OCI-LY7 (cell line): ENCODE measurements at places on chromosomes 11 and 22. TPM values are rescaled to one million over a fixed set of nuclear protein-coding genes. Genes with fewer than 3 reads are reported as not detected.
A peak's percentile ranks its signal among the peaks of the same experiment; 100 is the strongest.

GRCh38 chr11:132782102-132782501 is 750.2 kb downstream of the OPCML start:
- DNase-seq = no peak

GRCh38 chr22:46293577-46294260 is 3.0 kb upstream of the GTSE1 start:
- DNase-seq = peak; percentile 76

- no peak for DNase-seq
These were observed 619 bp downstream of the SART1 start for GRCh38 chr11:65962141-65962564.

DNA sequence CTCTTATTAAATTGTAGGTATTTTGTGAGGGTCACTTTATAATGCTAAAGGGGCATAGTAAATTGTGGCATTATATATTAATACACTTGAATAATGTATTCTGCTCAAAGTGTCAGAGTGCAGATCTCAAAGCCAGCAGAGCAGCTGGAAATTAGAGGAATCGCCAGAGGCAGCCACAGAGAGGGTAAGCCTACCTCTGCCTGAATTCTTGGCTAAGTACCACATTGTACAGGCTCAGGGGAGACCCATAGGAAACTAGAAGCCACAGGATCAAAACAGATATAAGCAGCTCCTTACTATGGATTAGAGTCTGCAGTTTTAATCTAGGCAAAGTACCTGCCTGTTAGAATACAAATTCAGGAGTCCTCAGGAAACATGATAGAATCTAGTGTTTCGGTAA is 249.3 kb downstream of the DDX10 start:
- DNase-seq = no peak

GRCh38 chr22:44344407-44344806 is 31.7 kb upstream of the SHISAL1 start:
- no peak for DNase-seq

GRCh38 chr11:47499161-47499560 is 50.2 kb upstream of the RAPSN start:
- no peak for DNase-seq

DNA sequence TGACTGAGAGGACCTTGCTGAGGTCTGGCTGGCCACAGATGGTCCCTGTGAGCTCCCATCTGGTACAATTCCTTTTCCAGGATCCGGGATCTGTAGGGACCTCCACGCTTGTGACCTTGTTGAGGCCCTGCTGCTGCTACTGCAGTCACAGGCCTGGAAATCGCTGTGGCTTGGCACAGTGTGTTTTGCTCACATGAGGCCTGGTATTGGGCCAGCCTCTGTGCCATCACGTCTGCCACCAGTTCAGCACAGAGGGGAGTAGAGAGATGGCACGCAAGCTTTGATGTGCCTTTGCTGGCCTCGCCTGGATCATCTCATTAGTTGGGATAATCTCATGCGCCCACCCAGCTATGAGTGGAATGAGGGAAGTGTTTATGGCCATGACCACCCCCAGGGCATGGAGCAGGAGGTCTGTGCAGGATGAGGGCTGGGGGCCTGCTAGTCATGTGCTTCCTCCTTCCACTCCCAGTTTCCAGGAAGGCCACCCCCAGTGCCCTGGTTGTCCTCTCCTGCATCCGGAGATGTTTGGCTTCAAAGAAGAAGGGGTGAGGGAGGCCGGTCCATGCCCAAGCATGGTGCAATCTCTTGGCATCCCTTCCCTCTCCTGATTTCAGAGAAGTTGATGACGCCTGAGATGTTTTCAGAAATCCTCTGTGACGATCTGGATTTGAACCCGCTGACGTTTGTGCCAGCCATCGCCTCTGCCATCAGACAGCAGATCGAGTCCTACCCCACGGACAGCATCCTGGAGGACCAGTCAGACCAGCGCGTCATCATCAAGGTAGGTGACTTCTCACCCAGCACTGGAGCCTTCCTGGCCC is 22.4 kb downstream of the DERL3 start:
- DNase-seq = no peak

DNA sequence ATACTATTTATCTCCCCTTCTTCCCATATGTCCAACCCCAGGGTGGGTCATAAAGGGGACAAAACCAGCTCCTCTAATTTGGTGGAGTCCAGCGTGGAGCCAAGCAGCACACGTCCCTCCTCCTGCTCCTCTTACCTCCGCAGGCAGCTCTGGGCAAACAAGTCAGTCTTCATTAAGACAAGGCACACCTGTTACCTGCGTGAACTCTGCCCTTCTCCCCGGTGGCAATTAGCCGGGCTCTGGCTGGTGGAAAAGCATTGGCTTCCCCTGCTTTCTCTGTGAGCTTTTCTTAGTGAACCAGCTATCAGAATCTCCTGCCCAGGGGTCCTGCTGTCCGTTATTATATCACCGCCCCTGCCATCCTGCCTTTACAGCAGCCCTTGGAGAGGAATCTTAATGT is 418.7 kb upstream of the CADM1 start:
- no peak for DNase-seq

The CHADL gene
- total RNA-seq = 0.42 TPM in 1 of 2 replicates, not detected in the other

The AQP11 gene
- not detected in 2 replicates for total RNA-seq

The SYT7 gene
- not detected in 2 replicates for total RNA-seq
